ENCODE measurements at places on chromosomes 1 and 21.

GRCh38 chr1:181090641-181091126 lies 2.2 kb downstream of the IER5 start:
- DNase-seq = no peak

GRCh38 chr1:177488722-177489121 lies 318.0 kb downstream of the BRINP2 start:
- no peak for DNase-seq

GRCh38 chr1:246748867-246749266 lies 24.7 kb downstream of the SCCPDH start:
- no peak for DNase-seq

- DNase-seq = peak; percentile 79
Measured at GRCh38 chr1:97976801-97977200, 56.0 kb upstream of the DPYD start.

DNA sequence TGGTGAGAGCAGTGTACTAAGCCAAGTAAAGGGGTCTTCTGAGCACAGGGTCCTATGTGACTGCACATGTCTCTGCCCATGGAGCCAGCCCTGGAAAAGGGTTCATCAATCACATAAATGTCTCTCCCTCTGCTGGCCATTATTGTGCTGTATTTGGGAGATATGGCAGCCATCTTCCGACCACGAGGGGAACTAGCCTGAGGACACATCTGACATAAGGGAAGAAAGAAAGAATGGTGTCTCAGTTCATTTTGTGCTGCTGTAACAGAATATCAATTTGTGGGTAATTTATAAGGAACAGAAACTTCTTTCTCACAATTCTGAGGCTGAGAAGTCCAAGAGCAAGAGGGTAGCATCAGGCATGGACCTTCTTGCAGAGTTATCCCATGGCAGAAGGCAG lies 55.1 kb upstream of the GJA5 start:
- peak; percentile 1 for DNase-seq

- DNase-seq = no peak
Measured at GRCh38 chr1:32898056-32898455, 3.1 kb downstream of the TMEM54 start.

Data from NCI-H2171 treated with DMSO at 0.1 percent for 48 hours (cell line).